ENCODE measurements at places on chromosomes 5 and 9.

DNA sequence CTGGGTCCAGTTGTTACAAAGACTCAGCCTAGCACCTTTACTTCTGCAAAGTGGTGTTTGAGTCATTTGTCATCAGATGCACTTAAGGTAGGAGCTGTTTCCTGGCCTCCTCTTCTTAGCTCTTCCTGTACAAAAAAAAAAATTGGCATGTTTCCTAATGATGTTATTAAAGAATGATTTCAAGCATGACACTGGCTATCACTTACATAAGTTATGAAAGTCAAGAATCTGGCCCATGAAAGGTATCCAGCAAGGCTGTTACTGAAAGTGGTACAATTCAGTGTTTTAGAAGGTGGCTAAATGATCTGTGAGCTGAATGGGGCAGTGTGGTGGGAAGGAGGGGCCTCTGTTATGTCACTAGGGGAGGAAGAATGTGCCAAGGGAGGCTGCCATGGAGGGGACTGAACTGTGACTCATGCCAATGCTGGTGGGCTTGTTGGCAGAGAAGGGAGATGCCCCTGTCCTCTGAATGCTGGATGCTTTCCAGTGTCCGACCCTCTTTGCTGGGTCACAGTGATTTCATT lies 175.1 kb upstream of the MAP1B start:
- peak; percentile 10 for DNase-seq

DNA sequence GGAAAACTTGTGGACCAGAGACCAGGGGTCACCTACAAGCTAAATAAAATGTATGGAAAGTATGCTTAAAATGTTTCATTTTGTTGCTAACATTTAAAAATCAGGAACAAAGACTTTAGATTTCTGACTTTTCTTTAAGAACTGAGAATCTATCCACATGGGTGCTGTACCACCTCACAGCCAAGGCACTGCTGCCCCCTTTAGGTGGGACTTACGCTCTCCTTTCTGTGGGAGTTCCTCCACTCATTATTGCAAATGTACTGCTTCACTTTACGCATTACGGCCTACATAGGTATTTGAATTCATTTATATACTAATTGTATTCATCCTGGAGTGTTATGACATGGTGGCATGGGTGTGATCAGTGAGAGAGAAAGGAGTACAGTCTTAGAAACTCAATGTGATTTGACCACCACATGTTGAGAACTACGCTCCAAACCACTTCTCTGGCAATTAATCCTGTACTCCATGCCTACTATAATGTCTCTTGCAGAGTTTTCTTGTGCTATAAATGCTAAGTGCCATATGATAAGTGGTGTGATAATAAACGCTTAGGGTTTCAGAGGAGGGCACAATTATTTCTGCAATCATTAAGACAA lies 24.7 kb upstream of the CETN3 start:
- no peak for DNase-seq

GRCh38 chr9:115740986-115741385 lies 412.6 kb upstream of the PAPPA start:
- no peak for DNase-seq

DNA sequence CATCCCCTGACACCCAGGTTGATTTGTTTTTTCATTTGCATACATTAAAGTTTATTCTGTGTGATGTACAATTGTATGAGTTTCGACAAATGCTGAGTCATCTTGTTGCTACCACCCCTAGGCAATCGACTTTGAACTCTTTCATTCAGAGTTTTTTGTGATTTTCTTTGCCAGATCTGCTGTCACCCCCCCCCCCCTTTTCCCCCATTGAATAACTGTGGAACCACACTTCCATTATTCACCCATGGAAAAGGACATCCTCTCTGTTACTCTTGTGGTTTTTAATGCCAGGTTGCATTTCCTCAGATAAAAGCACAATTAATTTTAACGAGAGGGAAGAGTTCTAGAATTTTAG lies 13.7 kb upstream of the FAM120AOS start:
- no peak for DNase-seq

- DNase-seq = no peak
These were observed 21.0 kb downstream of the ESM1 start for GRCh38 chr5:54964405-54964804.

GRCh38 chr5:115666023-115666422 lies 40.2 kb upstream of the TMED7 start:
- DNase-seq = no peak

DNA sequence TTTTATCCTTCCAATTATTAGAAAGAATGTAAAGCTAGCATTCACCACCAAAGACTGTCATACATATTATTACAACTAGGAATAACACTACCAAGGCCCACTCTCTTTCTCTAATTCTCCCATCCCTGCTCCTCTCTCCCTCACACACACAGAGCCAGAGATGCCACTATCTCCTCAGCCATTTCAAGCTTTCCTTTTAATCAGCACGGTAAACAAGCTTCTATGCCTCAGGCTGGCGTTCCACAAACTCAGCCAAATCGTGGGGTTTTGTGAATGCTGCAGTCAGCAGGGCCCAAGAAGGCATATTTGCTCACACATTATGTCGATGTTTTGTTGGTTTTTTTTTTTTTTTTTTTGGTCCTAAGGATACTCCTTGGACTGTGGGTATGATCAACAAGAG lies 979.9 kb upstream of the DMAC1 start:
- no peak for DNase-seq

GRCh38 chr9:96150324-96151227 lies 151.4 kb downstream of the HSD17B3 start:
- no peak for DNase-seq

GRCh38 chr5:95369782-95370181 lies 21.4 kb upstream of the FAM81B start:
- no peak for DNase-seq

DNA sequence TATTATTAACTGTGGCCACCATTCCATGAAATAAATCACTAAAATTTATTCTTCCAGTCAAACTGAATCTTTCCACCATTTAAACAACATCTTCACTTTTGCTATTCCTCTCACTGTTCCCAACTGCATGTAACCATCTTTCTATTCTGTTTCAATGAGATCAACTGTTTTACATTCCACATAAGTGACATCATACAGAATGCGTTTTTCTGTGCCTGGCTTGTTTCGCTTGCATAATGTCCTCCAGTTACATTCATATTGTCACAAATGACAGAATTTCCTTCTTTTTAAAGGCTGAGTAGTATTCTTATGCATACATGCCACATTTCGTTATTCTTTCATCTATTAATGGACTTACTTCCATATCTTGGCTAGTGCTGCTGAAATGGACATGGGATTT lies 738.2 kb downstream of the SEMA5A start:
- DNase-seq = no peak

DNA sequence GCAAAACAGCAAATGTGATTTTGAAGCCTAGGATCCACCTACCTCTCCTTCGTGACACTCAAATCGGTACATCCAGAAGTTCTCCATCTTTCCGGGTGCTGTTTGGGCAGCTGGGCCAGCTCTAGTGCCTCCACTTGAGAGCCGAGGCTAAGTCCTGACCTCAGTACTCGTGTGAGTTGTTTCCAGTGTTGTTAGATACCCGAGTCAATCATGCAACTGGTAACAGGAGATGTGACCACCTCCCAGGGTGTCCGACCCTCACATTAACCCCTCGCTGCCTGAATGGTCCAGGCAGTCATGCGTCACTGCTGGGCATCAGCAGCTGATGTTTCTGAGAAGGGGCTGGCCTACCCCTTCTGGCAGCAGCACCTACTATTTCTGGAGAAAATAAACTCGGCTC lies 170.3 kb downstream of the ENTREP1 start:
- DNase-seq = no peak

DNA sequence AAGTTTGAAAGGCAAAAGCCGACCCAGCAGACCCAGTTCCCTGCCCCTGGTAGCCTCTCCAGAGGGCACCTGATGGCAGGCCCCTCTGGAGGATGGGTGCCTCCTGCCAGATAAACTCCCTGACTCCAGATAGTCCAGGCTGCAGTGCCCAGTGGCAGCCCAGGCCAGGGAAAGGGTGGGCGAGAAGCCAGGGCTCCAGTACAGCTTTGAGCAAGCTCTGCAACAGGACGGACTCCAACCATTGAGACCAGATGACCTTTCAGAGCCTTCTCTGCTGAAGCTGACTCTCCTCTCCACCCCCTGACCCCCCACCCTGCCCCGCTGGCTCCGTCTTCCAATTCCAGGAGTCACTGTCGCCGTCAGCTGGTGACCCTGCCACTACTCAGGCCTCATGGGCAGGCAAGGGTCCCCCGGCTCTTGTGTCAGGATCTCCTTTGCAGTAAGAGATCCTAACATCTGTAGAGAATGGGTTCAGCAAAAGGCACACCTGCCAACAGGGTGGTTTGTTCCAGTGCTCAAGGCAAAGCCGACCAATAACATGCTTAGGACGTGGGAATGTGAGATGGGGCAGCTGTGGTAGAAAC lies 15.5 kb upstream of the FCN1 start:
- DNase-seq = no peak

GRCh38 chr5:80255431-80255810 lies 427 bp downstream of the SERINC5 start:
- peak; percentile 63 for DNase-seq

GRCh38 chr5:78905084-78905938 lies 79.8 kb downstream of the ARSB start:
- DNase-seq = no peak

DNA sequence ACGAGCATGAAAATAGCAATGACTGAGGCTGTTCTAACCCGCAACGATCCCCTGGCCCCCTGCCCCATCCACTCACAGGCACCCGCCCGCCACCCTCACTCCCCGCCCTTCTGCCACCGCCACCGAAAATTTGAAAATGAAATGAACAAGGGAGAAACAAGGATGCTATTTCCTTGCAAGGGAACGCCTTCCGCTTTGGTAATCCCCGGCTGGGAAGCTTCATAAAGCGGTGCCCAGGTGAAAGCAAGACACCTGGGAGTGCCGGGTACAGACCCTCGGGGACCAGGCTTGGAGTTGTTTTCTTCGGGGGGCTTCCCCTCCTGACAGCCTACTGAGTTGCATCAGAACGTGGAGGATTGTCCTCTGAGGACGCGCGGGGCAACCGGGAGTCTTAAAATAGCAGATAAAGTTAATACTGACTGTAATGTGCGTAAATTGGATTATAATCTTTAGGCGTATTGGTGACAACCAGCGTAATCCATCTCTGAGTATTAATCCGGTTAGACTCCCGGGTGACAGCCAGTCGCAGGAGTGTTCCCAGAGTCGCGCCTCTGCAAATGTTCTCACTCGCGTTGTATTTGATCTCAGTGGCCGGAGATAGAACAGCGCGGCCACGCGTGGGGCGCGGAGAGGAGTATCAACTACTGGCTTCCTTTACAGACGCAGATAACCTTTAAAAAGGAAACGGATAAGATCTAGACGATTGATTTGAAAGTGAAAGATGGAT lies 885 bp upstream of the MLLT3 start:
- no peak for DNase-seq

DNA sequence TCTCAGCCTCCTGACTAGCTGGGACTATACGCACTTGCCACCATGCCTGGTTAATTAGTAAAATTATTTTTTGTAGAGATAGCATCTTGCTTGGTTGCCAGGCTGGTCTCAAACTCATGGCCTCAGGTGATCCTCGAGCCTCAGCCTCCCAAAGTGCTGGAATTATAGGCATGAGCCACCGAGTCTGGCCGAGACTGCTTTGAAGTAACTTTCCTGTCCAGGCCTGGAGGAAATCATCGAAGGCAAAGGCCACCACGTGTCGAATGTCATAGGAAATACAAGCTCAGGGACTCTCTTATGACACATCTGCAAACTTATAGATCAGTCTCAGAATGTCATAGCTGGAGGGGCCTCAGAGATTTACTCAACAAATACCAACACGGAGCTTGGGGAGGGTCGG lies 25.1 kb downstream of the RAPGEF1 start:
- no peak for DNase-seq

GRCh38 chr9:85536076-85536475 lies 205.7 kb downstream of the AGTPBP1 start:
- peak; percentile 36 for DNase-seq

- no peak for DNase-seq
These were observed 15.0 kb downstream of the S1PR3 start for GRCh38 chr9:89006267-89006666.

- DNase-seq = no peak
These were observed 356.3 kb downstream of the CSNK1G3 start for GRCh38 chr5:123868267-123868666.

GRCh38 chr9:82134010-82134409 lies 145.4 kb downstream of the SPATA31D1 start:
- no peak for DNase-seq

GRCh38 chr9:36728651-36729520 lies 156.2 kb downstream of the MELK start:
- DNase-seq = no peak

- DNase-seq = no peak
These were observed 38.0 kb upstream of the MROH2B start for GRCh38 chr5:41109186-41109585.

- DNase-seq = no peak
These were observed 71.3 kb upstream of the CXCL14 start for GRCh38 chr5:135650081-135650480.

DNA sequence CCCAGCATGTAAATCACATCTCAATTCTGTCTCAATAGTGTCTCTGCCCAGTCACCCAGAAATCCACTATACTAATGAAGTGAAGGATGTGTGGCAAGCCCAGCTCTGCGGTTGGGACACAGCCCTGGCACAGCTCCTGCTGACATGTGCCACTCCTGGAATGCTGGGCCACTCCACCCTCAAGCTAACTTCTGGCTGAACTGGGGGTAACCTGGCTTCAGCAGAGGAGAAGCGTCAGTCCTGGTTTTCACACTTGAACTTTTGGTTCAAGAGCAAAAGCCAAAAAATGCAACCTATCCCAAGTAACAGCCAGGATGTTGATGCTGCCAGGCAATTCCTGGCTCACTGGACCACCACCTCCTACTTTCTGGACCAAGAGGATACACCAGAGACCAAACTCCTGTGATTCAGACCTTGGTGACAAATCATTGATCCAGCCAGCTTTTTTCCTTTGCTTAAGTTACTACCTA lies 86.4 kb downstream of the ARRDC3 start:
- no peak for DNase-seq

- DNase-seq = no peak
These were observed 50.8 kb upstream of the SIMC1 start for GRCh38 chr5:176187276-176188062.

DNA sequence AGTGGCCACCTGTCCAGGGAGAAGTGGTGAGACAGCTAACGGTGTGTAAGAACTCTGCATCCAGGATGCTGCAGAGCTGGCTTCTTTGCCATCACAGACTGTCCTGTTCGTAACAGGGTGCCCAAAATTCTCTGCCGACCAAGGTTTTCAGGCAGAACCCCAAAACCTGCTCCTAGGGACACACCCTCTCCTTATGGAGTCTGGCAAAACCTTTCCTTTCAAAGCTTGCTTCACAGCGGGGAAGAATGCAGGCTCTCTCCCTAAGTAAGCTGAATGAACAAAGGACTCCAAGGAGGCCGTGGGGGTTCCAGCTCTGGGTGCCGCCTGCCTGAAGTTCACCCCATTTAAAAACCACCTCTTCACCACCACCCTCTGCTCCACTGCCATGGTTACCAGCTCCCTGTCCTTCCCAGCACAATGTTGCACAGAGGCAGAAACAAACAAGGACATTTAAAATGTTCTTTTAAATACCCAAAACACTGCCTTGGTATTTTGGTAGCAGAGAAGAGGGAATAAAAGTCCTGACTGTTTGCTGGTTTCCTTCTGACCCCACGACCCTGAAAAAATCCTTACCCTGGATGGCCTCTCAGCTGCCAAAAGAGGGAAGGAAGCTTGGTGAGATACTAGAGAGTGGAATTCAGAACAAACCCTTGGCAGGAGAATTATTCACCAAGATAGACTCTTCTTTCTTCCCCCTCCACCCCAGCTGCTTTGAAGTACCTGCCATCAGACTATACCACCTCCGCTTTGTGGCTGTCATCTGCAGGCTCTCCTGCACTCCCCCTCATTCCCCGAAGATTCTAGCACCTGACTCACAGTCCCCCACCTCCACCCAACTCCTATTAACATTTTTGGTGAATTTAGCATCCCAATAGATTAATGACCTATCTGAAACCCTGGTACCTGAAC lies 7.1 kb upstream of the KLF9 start:
- no peak for DNase-seq

All from T1000 (cell line).